ENCODE measurements at places on chromosomes 11 and 22.

DNA sequence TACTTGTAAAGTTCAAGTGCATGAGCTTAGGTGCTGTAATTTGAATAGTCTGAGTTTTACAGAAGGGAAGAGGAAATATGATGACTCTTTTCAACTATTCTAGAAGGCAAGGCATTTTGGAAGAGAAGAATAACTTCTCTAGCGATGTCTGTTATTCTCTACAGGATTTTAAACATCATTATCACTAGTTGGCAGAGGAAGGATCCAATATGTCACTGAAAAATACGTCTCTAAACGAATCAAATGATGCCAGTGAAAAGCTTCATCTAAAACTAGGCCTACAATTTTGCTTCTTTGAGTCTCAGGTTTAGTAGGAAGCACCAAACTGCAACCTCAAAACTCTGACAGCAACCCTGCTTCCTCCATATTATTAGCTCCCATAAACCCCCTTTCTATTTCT is 581.4 kb downstream of the DLG2 start:
- DNase-seq, result no peak

- DNase-seq, result no peak
These were observed 49.0 kb downstream of the DNHD1 start for GRCh38 chr11:6545917-6546605.

DNA sequence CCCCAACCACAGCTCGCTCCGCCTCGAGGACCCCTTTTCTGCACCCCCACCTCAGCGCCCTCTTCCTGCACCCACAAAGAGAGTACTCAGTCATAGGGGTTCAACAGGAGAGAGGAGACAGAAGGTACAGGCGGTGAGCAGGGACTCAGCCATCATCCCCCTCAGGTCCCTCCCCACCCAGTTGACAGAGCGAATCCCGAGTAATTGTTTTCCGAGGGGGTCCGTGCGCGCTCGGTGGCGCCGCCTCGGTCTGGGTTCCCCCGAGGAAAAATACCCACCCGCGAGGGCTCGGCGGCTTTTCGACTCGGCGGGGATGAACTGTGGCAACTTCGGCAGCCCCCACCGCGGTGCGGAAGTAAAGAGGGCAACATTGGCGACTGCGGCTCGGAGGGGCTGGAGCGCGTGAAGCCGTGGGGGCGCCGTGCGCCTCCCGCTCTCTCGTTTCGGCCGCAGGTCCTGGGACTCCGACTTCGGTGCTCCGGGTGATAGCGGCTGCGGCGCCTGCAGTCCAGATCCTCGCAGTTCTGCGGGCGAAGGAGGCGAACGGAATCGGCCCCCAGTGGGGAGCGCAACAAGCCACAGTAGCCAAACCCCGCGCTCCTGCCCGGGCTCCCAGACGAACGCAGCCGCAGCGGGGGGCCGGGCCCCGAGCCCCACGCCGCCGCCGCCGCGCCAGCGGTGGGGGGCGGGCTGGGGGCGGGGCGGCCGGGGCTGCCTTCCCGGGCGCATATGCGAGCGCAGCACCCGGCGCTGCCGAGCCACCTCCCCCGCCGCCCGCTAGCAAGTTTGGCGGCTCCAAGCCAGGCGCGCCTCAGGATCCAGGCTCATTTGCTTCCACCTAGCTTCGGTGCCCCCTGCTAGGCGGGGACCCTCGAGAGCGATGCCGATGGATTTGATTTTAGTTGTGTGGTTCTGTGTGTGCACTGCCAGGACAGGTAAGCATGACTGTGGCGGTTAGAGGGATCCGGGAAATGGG is at the start of gene NELL1:
TSS of gene NELL1 (plus strand) at position 743 of the 976 bp plus-strand sequence.
- no peak for DNase-seq

DNA sequence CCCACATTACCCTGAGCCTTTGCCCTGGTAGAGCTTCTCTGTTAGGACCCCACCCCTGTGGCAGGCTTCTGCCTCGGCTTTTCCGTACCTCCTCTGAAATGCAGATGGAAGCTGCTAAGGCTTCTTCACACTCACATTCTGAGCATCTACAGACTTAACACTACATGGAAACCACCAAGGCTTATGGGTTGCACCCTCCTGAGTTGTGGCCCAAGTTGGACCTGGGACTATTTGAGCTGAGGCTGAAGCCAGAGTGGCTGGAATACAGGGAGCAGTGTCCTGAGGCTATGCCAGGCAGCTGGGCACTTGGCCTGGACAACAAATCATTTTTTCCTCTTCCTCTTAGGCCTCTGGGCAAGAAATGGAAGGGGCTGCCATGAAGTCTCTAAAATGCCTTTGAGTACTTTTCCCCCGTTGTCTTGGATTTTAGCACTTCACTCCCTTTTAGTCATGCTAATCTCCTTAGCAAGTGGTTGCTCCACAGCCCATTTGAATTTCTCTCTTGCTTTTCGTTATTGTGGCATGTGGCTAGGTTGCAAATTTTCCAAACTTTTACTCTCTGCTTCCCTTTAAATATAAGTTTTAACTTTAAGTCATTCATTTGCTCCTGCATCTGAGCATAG is 114.8 kb upstream of the FIBIN start:
- no peak for DNase-seq

DNA sequence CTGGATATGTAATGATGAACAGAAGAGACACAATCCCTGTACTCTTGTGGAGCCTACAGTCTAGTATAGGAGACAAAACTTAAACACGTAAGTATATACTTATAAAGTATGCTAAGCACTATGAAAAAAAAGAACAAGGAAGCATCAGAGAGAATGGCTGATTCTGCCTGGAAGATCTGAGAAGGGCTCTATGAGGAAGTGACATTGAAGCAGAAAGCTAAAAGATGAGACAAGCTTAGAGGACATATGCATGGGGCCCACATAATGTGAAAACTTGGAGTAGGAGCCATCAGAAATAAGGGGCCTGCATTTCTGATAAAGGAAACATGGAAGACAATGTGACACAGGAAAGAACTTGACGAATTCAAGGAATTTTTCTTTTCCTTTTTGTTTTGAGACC is 16.6 kb downstream of the SAA1 start:
- no peak for DNase-seq

DNA sequence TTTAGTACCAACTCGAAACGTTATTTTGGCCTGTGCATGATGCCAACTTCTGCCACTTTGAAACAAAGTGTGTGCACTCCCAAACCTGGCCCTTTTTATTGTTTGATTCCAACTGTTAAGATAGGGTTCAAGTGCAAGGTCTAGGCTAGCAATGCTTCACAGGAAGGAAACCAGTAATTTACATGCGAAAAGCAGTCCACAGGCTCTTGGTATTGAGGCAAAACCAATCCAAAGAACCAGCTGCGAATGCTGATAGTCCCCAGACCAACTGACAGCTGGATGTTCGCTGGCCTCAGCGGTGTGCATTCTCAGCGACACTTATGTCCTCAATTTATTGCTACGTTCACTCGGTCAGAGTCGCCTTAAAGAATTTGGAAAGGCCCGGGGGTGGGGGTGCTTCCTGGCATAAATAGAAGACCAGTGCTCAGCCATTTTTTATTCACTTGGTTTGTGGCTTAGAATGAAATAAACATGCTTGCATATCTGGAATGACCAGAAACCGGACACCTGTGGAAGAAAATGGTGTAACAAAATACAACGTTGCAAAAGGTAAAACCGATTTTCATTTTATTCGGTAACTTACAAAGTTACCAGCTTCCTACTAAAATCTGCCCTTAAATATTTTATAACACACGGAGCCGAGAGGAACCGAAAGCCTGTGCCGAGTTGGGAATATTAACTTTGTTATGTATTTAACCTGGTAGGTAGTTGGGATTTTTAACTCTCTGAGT is 1.6 kb downstream of the CPT1A start:
- DNase-seq, result peak; percentile 74

DNA sequence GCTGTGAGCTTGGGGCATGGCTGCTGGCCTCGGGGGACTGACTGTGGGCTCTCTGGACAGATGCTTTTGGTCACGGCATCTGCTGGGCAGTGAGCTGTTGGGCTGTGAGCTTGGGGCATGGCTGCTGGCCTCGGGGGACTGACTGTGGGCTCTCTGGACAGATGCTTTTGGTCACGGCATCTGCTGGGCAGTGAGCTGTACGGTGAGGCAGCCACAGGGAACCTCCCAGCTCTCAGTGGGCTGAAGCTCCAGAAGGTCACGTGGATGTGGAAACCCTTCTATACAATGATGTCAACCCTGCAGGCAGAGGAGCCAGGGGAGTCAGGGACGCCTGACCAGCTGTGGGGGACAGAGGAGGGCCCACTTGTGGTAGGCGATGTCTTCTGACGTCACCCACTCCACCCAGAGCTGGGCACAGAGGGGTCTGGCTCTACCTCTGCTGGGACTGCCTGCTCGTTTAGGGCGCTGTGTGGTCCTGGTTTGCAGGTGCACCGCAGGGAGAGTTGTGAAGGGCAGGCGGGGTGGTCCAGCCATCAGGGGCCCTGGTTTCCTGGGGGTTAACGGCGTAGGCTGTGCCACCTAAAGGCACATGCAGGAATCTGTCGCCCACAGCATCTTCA is 1331.3 kb downstream of the BRD1 start:
- no peak for DNase-seq

DNA sequence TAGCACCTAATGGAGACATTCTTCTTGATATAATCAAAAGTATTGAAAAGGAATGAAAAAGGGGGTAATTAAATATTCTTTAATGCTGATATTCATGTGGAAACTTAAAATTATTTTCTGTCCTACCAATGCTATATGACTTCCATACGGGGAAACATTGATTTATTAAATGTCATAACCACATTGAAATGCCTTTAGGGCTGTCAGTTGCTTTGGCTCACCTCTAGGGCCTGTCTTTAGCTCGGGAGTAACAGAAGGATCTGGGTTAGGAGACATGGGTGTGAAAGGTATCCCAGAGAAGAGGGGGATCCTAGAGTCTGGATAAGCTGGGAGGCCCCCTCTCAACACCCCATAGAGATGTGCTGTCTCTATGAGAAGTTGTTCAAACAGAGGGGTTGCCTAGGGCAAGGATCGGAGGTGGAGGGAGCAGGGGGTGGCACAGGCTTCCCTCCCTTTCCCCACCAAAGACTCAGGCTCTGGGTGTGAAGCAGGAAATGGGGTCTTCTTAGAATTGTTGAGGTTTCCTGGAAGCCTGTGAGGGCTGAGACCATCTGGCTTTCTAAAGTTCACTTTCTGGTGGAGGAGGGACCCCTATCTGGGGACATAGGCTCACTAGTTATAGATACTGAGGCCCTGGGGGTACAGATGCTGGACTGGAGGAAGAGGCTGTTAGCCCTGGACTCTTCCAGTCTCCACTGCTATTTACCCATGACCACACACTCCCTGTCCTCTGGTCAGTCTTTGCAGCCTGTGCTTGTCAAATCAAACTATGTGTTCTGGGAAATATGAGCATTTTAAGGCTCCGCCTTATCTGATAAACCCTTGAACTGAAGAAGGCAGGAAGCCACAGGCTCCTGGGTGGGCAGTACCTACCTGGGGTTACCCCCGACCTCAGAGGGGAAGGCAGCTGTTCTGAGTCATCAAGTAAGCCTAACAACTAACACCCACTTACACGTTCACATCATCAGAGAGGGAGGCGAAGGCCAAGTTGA is 55.8 kb upstream of the RRAS2 start:
- peak; percentile 67 for DNase-seq

DNA sequence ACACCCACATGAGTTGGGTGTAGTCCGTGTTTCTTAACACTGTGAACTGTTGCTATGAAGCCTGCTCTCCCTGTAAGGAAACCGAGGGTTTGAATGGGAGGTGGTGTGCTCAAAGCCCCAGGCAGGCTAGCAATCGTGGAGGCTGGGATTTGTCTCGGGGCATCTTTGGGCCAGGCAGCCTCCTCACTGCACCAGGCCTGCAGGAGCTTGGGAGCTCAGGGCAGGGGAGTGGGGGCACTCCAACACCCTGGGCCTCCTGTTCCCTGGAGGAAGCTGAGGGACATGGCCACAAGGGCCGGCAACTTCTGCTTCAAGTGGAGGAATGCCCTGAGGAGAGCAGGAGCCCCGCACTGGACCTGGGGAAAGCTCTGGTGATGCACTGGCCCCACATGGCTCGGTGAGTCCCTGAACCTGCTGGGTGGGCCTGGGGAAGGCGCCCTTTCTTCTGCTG is 164.7 kb upstream of the B3GAT1 start:
- no peak for DNase-seq

DNA sequence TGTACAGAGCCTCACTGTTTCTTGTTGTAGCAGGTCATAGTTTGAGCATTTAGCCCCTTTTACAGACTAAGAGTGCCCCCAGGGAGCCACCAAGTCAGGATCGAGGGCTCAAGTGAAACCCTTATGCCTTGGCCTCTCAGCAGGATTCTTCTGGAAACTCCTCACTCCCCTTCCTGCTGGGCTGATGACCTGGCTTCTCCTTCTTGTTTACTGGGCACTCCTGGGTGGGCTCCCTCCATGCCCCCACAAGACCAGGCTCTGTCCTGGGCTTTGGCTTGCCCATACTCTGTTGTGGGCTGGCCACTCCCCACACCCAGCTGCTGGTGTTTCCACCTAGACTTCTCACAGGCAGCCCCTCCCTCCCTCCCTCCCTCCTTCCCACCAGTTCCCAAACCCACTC is 69.6 kb downstream of the MED15 start:
- DNase-seq, result no peak

GRCh38 chr11:17989306-17989705 is 23.5 kb downstream of the SERGEF start:
- DNase-seq, result no peak

- no peak for DNase-seq
These were observed 15.3 kb upstream of the PHLDA2 start for GRCh38 chr11:2944530-2944929.

GRCh38 chr11:115313224-115313838 is 190.9 kb downstream of the CADM1 start:
- DNase-seq, result no peak

DNA sequence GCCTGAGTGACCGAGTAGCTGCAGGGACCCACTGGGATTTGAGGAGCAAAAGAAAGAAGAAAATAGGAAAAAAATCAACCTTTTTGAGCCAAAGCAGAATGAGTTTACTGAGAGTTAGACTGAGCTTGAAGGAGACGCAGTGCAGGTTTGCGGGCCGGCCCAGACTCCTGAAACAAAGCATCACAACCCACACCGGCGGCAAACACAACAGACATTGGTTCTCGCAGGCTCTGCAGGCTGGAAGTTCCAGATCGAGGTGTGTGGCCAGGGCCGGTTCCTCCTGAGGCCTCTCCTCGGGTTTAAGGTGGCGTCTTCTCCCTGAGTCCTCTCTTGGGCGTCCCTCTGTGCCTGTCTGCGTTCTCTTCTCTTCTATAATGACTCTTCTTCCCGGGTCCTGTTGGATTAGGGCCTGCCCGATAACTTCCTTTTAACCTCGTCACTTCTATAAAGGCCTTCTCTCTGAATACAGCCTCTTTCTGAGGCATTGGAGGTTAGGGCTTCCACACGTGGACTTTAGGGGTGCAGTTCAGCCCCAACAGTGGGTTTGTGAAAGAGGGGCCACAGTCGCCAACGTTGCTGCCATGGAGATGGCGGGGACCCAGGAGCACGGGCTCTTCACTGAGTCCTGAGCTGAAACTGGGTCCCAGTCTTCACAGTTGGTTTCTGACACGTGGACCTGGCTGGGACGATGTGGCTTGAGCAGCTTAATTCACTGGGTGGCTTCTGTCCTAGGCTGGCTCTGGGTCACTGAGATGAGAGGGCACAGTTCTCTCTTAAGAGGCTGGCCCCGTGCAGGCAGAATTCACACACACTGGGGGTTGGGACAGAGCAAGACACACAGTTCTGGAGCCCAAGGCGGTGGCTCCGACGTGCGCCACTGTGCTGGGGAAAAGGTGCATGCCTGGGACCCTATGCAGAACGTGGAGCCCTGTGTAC is 1047.7 kb downstream of the BRD1 start:
- no peak for DNase-seq
